ENCODE measurements at places on chromosomes 1 and 21.
A peak's percentile ranks its signal among the peaks of the same experiment; 100 is the strongest.

- no peak for DNase-seq
Measured at GRCh38 chr1:221416723-221417122, 325.2 kb downstream of the DUSP10 start.

DNA sequence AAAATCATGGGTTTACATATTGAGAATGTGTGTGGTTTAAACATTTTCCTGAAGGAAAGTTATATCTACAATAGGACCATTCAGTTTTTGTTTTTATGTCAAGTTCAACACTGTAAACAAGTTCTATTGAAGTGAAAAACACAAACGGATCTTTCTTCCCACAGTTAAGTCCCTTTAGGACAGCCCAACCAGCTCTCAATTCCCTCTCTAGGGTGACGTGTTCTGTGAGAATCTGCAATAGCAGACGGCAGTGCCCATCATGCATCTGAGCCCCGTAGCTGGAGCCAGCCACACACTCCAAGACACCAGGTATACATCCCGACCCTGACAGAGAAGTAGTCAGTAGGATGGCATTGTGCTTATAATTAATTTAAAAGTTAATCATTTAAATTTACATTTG, 26.3 kb upstream of the IVNS1ABP start:
- no peak for DNase-seq

DNA sequence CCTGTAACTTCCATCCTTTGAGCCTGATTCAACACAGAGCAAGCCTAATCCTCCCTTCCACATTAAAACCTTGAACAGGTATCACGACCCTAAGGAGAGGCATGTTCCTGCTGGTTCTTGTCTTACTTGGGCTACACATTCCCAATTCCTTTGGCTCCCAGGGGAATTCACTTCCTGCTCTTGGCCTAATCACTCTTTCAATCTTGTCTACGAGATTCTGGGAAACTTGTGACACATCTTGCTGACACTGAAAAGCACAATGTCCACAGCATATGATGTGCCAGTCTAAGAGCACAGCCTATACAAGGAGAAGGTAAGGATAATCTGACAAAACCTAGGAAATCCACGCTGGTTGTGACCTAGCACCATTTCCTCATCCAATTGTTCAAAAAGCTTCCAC, 163.9 kb downstream of the GABPA start:
- no peak for DNase-seq

GRCh38 chr1:170134521-170134920, 11.2 kb upstream of the NTMT2 start:
- DNase-seq = no peak

GRCh38 chr1:150161747-150162581, 12.2 kb downstream of the PLEKHO1 start:
- DNase-seq = peak; percentile 20

DNA sequence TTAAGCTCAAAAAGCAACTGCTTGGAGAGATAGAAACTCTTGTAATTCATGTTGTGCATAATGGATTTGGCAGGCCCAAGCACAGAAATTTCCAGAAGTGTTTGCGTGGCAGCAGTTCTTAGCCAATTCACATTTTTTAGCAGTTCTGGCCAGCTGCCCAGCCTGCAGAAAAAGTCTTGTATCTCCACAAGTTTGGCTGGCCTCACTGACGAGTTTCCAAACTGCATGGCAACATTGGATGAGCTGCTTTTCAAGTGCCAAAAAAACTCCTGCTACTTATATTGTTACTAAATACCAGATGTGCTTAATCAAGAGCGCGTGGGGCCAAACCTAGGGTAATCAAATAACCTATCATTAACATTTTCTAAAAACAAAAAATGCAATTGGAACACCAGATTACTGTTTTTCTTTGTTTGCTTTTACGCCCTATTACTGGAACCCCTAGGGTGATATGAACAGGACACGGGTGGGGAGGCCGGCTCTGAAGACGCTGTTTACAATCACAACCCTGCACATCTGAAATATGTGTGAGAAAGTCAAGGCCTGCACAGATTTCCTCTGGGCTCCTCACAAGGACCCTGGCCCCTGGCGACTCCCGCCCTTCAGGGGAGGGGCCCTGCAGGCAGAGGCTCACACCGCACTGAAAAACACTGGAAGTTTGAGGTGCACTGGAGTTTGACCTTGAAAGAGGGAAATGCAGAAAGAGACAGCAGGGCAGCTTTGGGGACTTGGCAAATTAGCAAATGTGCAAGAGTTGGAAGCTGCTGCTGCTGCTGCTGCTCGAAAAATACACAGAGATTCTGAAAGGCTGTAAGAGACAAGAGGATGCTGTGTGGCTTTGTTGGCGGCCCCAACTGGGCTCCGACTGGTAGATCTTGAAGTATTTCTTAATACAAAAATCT, 55.2 kb upstream of the TARBP1 start:
- no peak for DNase-seq

GRCh38 chr1:81937791-81938450, 137.2 kb downstream of the ADGRL2 start:
- no peak for DNase-seq

GRCh38 chr1:154741741-154742495, 128.2 kb downstream of the KCNN3 start:
- no peak for DNase-seq

DNA sequence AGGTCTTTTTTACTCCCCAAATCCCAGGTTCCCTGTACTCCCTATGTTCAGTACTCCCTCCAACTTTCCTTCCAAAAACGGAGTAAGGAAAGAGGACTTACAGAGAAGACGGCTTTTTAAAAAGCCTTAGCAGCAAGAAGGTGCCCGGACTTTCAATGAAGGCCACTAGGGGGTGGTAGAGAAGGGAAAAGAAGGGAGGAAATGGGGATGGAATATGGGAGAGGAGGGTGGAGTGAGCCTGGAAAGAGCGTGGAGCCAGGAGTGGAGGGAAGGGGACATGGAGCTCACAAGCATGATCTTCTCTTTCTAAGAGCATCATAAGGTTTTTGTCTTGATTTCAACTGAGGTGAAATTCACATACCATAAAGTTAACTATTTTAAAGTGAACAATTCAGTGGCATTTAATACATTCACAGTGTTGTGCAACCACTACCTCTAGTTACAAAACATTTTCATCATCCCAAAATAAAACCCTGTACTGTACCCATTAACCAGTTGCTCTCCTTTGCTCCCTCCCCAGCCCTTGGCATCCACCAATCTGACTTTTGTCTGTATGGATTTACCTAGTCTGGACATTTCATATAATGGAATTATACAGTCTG, 129.9 kb downstream of the ZNF281 start:
- DNase-seq = peak; percentile 32

DNA sequence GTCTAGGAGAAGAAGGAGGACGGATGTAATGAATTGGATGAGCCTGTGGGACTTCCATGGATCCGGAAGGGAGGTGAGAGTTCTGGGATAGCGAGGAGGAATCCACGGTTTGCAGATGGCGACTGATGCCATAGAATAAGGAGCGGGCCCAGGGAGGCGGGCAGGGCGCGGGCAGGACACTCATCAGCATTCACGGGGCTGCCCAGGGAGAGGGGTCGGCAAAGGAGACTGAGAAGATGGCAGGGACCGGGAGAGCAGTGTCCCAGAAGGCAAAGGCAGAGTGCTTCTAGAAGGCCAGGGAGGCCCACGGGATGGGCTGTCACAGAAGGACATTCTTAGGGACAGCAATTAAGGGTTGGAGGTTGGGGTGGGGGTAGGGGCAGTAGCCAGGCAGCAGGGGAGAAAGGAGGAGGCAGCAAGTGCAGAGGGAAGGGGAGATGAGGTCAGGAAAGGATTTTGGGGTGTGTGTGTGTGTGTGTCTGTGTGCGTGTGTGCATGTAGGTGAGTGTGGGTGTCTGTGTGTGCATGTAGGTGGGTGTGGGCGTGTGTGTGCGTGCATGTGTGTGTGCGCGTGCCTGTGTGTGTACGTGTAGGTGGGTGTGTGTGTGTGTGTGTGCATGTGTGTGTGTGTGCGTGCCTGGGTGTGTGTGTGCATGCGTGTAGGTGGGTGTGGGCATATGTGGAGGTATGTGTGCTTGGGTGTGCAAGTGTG, 1.1 kb upstream of the COL8A2 start:
- no peak for DNase-seq

GRCh38 chr1:23795676-23796465, 4.7 kb downstream of the GALE start:
- no peak for DNase-seq

GRCh38 chr1:65193129-65193695, 45.2 kb downstream of the AK4 start:
- DNase-seq = no peak

Data from activated CD4-positive, alpha-beta T cell treated with anti-CD3 and anti-CD28 coated beads, Interleukin-10, Interleukin-2, amounts not matched to agents 100 ng/mL and 50 ng/mL, durations not matched to agents 16 hours and 8 hours (primary cell).